ENCODE measurements at places on chromosomes 1 and 21.

GRCh38 chr1:100423832-100424337 is 71.6 kb downstream of the CDC14A start:
- DNase-seq = no peak

DNA sequence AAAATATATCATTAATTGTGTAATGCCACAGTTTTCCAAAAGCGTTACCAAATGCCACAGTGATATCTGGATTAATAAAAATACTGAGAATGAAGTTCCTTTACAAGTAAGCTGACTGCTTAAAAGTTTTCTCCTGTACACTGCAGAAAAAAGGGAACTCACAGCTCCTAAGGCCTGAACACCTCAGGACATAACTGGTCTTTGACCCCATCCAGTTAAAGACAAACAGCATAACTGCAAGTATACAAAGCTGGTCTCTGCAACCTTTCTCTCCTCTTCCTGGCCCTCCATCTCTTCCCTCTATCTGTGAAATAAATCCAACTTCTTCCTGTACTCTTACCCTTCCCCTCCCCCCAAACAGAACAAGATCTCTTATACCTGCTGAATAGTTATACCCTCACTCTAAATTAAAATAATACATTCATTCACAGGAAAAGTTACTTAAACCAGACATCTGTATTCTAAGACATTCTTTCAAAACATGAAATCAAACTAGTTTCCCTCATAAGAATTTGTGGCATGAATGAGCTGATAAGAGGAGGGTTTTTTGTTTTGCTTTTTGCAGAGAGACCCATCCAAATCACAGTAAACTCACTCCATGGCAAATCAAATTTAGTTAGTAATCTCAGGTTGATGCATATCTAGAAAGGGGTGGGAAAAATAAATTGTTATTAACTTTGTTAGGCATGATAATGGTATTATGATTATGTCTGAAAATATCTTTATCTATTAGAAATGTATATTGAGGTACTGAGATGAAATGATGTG is 2.9 kb downstream of the DIPK1A start:
- DNase-seq = no peak

- no peak for DNase-seq
These were observed 7.0 kb upstream of the USP24 start for GRCh38 chr1:55222152-55222551.

GRCh38 chr1:24696756-24697330 is 48.4 kb upstream of the CLIC4 start:
- no peak for DNase-seq

DNA sequence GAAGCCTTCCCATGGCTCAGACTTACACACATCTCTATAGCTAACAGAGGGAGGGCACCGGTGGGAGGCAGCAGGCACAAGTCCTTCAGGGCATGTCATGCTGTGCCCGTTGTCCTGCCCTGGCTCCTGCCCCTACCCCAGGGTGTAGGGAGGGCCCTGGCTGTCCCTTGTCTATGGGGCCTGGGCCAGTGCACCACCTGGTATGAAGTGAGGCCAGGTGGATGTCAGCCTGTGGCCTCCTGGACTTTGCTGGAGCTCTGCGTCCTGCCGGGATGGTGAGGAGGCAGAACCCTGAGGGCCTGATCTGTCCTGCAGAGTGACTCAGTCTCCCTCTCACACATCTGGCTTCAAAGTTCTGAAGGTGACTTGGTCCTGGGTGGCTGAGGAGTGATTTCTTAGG is 47.3 kb upstream of the GPR37L1 start:
- no peak for DNase-seq

DNA sequence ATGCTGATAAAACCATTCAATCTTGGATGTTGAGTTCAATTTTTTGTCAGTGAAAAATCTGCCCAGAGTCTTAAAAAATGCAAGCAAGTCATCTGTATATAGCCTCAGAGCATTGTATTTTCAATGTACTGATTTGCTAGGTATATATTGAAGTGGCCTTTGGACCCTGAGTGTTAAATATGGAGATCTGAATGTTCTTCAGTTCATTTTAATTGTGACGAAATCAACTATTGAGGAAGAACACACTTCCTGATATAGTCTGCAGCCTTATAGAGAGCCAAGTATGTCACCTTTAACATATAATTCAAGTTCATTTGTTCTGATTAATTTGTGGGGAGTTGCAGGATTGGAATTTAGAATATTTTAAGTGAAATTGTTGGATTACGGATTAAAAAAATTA is 128.1 kb downstream of the ST6GALNAC3 start:
- no peak for DNase-seq

- no peak for DNase-seq
These were observed 94.0 kb downstream of the CLIC6 start for GRCh38 chr21:34762786-34763185.

- DNase-seq = no peak
These were observed 20.9 kb upstream of the RNF11 start for GRCh38 chr1:51215169-51215568.
